ENCODE measurements at places on chromosomes 2 and 18. TPM values are rescaled to one million over a fixed set of nuclear protein-coding genes. Genes with fewer than 3 reads are reported as not detected.
A peak's percentile ranks its signal among the peaks of the same experiment; 100 is the strongest.

GRCh38 chr2:177998006-177998405, 74.6 kb downstream of the PDE11A start:
- DNase-seq = no peak

- no peak for DNase-seq
Measured at GRCh38 chr2:69280796-69281412, 106.1 kb downstream of the GFPT1 start.

DNA sequence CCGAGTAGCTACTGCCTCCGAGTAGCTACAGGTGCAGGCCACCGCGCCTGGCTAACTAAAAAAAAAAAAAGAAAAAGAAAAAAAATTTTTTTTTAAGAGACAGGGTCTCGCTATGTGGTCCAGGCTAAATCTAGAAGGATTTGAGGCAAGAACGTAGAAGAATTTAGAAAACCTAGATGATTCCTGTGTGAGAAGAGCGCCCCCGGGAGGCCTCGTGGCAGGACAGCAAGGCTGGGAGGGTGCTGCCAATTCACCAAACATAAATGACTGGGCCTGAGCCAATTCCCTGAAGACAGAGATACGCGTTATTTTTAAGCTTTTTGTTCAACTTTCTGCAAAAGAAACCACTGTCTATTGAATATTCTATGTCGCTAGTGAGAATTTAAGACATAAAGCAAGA, 90.1 kb upstream of the TGFA start:
- peak; percentile 66 for DNase-seq

DNA sequence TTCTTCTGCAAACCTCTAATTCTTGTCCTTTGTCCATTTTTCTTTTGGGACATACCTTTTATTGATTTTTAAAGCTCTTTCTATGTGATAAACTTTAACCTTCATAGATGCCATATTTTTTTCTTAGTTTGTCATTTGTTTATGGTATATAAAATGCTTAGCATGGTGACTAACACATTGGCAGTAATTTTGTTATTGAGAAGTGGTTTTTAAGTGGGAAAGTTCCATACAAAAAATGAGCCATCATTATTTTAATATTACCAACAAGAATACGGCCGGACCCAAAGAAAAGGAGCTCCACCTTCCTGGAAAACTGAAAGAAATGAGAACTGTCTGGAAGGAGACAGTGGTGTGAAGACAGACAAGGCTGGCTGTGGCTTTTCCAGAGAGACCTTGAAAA, 270.1 kb upstream of the SIX2 start:
- no peak for DNase-seq

DNA sequence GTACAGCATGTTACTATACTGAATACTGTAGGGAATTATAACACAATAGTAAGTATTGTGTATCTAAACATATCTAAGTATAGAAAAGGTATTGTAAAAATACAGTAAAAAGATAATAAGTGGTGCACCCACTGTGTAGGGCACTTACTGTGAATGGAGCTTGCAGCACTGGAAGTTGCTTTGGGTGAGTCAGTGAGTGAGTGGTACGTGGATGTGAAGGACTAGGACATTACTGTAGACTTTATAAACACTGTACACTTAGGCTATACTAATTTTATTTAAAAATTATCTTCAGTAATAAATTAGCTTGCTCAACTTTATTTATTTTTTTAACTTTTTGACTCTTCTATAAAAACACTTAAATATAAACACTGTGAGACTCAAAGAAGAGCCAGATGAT, 82.6 kb downstream of the MTA3 start:
- no peak for DNase-seq

Gene MOGAT1
- total RNA-seq = not detected

Gene SERPINB7
- not detected for total RNA-seq
